ENCODE measurements at places on chromosomes 4 and X. TPM values are rescaled to one million over a fixed set of nuclear protein-coding genes. Genes with fewer than 3 reads are reported as not detected.

Gene PCDH19
- 0.33 TPM for total RNA-seq

Gene ASB9
- 1.6 TPM for total RNA-seq

Gene IL1RAPL2
- not detected for total RNA-seq

Gene PABPC1L2A
- total RNA-seq: not detected

Gene TXK
- 1.3 TPM for total RNA-seq

Gene DDIT4L
- 1.0 TPM for total RNA-seq

Gene RAB40AL
- total RNA-seq: 1.3 TPM
